ENCODE measurements at places on chromosomes 7 and 10.

DNA sequence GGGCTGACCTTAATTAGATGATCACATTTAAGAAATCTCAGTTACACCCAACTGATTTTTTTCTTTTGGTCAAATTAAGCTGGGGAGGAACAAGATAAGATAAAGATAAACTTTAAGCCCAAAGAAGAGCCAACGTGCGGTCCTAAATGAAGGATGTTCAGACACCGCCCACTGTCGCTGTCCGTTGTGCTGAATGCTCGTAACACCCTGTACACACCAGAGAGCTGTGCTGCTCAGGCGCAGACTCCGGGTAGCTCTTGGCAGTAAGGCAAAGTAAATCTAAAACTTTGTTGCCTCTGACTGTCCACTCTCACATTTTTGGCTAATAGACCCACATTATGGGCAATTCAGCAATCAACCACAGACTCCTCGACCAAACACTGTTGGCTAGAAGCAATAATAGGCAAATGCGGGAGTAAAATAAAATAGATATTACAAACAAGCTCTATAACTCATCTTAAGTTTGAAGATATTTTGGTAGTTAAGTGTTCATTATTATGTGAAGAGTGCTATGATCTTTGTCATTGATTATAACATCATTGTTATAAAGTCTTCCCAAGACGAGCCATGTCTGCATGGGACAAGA lies 57.1 kb downstream of the PLPP4 start:
- H3K27me3 ChIP-seq, result no peaks in the 10 kb centered on the region
- no peaks in the 10 kb centered on the region for H3K36me3 ChIP-seq
- peak; percentile 2 for DNase-seq
- no peak overlapping the region for H3K27ac ChIP-seq
- no peak overlapping the region for H3K4me3 ChIP-seq

DNA sequence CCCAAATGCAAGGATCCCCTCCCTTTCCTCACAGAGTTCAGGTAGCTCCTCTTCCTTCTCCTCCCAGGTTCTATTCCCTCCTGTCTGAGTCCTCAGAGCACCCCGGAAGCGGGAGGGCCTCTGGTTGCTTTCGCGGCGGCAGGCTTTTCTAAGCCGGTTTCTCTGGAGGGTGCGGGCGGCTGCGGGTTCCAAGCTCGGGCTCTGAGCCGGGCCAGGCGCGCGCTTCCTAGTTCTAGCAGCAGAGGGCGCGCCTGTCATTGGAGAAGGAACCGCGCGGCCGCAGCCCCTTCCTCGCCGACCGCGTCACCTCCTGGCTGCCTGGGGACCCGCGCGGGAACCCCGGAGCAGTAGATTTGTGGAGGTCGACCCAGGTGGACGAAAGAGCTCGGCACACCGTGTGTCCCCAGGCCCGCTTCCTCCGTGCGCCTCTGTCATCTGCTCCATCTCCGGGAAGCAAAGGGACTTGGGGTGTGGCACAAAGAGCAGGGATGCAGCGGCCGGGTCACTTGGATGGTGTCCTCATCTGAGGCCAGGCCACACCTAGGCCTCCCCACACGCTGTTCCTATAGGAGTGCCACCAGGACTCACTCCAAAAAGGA lies 389.0 kb upstream of the PODXL start:
- no peak overlapping the region for H3K4me3 ChIP-seq
- H3K27ac ChIP-seq, result no peak overlapping the region
- H3K4me1 ChIP-seq, result no peaks in the 10 kb centered on the region
- peak; percentile 41 for DNase-seq

DNA sequence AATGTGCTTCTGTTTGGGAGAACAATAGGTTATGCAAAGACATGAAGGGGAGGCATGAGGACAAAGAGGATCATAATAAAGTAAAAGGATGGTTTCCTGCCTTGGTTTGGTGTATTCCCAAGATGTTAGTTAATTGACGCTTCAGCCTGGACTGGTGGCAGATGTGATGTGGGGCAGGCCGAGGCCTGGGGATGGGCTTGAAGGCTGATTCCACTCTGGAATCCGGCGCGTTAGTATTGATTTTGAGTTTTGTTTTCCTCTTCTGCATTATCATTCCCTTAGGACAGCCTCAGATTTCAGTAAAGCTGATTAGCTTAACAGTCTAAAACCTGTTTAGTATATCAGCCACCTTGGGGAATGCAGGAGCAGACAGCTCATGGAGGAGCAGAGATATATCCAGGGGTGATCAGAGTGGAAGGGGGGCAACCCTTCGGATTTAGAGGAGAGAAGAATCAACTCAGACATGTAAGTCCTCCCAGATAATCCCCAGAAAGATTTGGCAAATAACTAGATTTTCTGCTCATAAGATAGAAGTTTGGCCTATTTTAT lies 159.8 kb upstream of the MTPN start:
- H3K27me3 ChIP-seq, result no peaks in the 10 kb centered on the region
- H3K27ac ChIP-seq, result no peak overlapping the region
- no peaks in the 10 kb centered on the region for H3K36me3 ChIP-seq
- no peaks in the 10 kb centered on the region for H3K4me1 ChIP-seq
- DNase-seq, result no peak

GRCh38 chr10:10270126-10271050 lies 747.3 kb upstream of the CELF2 start:
- H3K27me3 ChIP-seq, result no peaks in the 10 kb centered on the region
- H3K27ac ChIP-seq, result no peak overlapping the region

GRCh38 chr7:111329367-111330234 lies 232.7 kb downstream of the IMMP2L start:
- H3K27ac ChIP-seq, result no peak overlapping the region
- H3K36me3 ChIP-seq, result no peaks in the 10 kb centered on the region
- no peaks in the 10 kb centered on the region for H3K4me1 ChIP-seq
- DNase-seq, result no peak
- no peaks in the 10 kb centered on the region for H3K27me3 ChIP-seq

GRCh38 chr7:134627775-134628153 lies 18.9 kb upstream of the BPGM start:
- H3K27me3 ChIP-seq, result no peaks in the 10 kb centered on the region
- H3K36me3 ChIP-seq, result no peaks in the 10 kb centered on the region
- H3K27ac ChIP-seq, result no peak overlapping the region
- H3K4me3 ChIP-seq, result no peak overlapping the region
- no peak for DNase-seq
- no peaks in the 10 kb centered on the region for H3K4me1 ChIP-seq

- no peak for DNase-seq
- no peaks in the 10 kb centered on the region for H3K27me3 ChIP-seq
- H3K4me1 ChIP-seq, result no peaks in the 10 kb centered on the region
- H3K27ac ChIP-seq, result no peak overlapping the region
These were observed 54.1 kb upstream of the PSAP start for GRCh38 chr10:71905164-71905563.

DNA sequence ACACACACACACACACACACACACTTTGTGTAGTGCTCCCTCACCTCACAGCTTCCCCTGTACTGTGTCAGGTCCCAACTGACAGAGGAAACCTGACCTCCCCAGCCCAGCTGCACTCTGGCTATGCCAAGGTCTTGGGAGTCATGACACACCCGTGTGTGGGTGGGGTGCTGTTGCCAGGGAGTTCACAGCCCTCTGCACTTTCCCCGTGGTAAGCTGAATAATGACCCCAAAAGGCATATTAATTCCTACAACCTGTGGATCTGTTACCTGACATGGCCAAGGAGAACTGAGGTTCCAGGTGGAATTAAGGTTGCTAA lies 8.9 kb upstream of the NANOS1 start:
- no peak for DNase-seq
- no peaks in the 10 kb centered on the region for H3K36me3 ChIP-seq
- H3K27ac ChIP-seq, result no peak overlapping the region
- no peak overlapping the region for H3K4me3 ChIP-seq
- H3K27me3 ChIP-seq, result peaks cover 2% of the 10 kb centered on the region

- H3K4me1 ChIP-seq, result peaks cover 2% of the 10 kb centered on the region
- no peaks in the 10 kb centered on the region for H3K27me3 ChIP-seq
- no peak overlapping the region for H3K4me3 ChIP-seq
These were observed 111.3 kb upstream of the RPA3 start for GRCh38 chr7:7829667-7830066.

DNA sequence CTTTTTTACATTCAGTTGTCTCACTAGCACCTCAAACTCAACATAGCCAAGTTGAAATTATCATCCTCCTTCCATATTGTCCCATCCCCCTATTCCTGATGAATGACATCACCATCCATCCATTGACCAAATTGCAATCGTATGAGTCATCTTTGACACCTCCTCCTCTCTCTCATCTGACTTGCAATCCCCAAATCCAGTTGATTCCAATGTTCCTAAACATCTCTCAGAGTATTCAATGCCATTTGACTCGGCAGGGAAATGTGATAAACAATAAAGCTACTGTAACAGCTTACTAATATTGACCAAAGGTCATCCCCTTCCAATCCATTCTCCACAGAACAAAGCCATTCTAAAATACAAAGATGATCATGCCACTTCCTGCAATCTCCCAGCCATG lies 1047.8 kb downstream of the NRG3 start:
- no peak overlapping the region for H3K27ac ChIP-seq
- DNase-seq, result no peak
- H3K4me1 ChIP-seq, result no peaks in the 10 kb centered on the region

- no peak overlapping the region for H3K4me3 ChIP-seq
- no peaks in the 10 kb centered on the region for H3K36me3 ChIP-seq
- H3K27me3 ChIP-seq, result no peaks in the 10 kb centered on the region
- no peak overlapping the region for H3K27ac ChIP-seq
- no peak for DNase-seq
These were observed 11.4 kb downstream of the JCAD start for GRCh38 chr10:30047924-30048531.

DNA sequence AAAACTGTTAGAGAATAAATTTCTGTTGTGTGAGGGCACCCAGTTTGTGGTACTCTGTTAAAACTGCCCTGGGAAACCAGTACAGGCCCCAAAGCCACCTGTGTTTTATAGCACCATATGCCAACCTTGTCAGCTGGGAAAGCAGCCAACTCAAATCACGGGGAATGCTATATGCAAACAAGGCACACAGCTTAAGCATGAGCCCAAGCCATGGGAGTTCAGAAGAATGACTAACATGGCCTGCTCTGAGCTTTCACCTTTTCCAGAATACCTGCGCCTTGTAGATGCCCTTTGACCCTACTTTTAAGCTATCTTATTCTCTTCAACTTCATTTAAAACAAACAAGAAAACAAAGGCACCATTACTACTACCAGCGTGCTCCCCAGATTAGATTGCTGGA lies 5.5 kb upstream of the SLC25A13 start:
- no peak for DNase-seq
- peaks cover under 1% of the 10 kb centered on the region for H3K4me1 ChIP-seq
- H3K27ac ChIP-seq, result no peak overlapping the region
- H3K36me3 ChIP-seq, result no peaks in the 10 kb centered on the region

DNA sequence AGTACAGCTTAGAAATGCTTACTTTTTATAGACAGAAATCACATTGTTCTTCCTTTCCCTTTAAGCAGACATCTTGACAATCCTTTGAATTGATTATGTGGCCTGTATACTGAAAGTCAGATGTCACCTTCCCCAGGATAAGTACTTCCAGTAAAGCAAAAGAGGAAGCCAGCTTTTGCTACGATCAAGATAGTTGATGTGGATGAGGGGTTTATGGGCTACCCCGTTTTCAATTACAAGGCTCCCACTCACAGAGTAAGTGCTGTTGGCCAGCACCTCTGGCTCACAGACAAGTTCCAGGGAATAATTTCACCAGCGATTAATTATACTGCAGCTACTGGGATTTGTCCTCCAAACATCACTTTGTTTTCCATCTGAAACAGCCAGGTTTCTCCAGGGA lies 95.1 kb upstream of the SAMD8 start:
- DNase-seq, result no peak
- H3K27ac ChIP-seq, result no peak overlapping the region
- peaks cover 18% of the 10 kb centered on the region for H3K36me3 ChIP-seq
- no peaks in the 10 kb centered on the region for H3K27me3 ChIP-seq

- no peak overlapping the region for H3K27ac ChIP-seq
- no peak for DNase-seq
- no peak overlapping the region for H3K4me3 ChIP-seq
- H3K36me3 ChIP-seq, result no peaks in the 10 kb centered on the region
- no peaks in the 10 kb centered on the region for H3K4me1 ChIP-seq
These were observed 220.5 kb downstream of the BAMBI start for GRCh38 chr10:28897617-28898464.

DNA sequence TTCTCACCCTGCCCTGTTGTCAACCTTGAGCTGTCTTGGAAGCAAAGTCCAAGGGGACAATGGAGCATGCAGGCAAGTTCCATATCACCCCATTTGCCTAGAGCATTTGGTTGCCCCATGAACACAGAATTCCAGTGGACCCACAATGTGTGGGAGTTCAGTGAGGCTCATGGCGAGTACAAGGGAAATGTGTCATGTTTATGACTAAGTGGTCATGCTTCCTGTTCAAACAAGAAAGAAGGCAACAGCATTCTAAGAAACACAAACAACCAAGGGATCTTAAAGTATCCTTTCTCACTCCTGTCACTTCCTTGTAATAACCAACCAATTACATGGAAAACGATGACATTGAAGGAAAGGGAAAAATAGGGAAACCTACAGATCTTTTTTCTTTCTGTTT lies 513.0 kb downstream of the INHBA start:
- no peaks in the 10 kb centered on the region for H3K36me3 ChIP-seq
- no peak for DNase-seq
- H3K4me1 ChIP-seq, result no peaks in the 10 kb centered on the region
- no peaks in the 10 kb centered on the region for H3K27me3 ChIP-seq
- no peak overlapping the region for H3K27ac ChIP-seq
- H3K4me3 ChIP-seq, result no peak overlapping the region

DNA sequence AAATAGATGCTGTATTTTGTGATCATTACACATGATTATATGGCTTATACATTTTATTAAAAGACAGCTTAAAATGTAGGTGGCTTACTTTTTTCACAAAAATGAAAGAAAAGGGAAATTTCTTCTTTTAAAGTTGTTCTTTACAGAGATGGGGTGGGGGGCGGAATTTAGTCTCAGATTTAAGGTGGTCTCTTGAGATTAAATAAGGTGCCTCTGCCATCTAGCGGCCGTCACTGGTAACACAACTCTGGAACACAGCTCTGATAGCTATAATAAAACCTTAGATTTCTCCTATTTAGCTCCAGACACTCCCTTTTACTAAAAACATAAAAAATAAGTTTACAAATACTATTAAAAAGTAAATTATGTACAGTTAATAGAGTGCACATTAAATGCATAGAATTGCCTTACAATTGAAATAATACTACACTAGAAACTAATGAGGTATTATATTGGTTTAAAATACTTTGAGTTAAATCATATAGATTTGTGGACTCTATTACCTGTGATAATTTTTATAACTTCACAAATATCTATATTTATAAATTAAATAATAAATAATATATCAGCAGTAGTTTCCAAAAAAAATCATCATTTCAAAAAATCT lies 210.9 kb downstream of the DGKB start:
- H3K4me3 ChIP-seq, result no peak overlapping the region
- no peaks in the 10 kb centered on the region for H3K36me3 ChIP-seq
- no peaks in the 10 kb centered on the region for H3K4me1 ChIP-seq

- no peaks in the 10 kb centered on the region for H3K27me3 ChIP-seq
- peak overlapping the region; percentile 17 for H3K27ac ChIP-seq
- DNase-seq, result no peak
- no peaks in the 10 kb centered on the region for H3K36me3 ChIP-seq
These were observed 119.5 kb upstream of the PRSS1 start for GRCh38 chr7:142629588-142630260.

- H3K27ac ChIP-seq, result no peak overlapping the region
- DNase-seq, result no peak
- H3K4me3 ChIP-seq, result no peak overlapping the region
- no peaks in the 10 kb centered on the region for H3K27me3 ChIP-seq
- H3K4me1 ChIP-seq, result peaks cover 18% of the 10 kb centered on the region
These were observed 59.2 kb upstream of the ANTXRL start for GRCh38 chr10:46227571-46227935.
